ENCODE measurements at places on chromosomes 11 and 22. TPM values are rescaled to one million over a fixed set of nuclear protein-coding genes. Genes with fewer than 3 reads are reported as not detected.

The SLC39A13 gene
- total RNA-seq, result 53.5 TPM

DNA sequence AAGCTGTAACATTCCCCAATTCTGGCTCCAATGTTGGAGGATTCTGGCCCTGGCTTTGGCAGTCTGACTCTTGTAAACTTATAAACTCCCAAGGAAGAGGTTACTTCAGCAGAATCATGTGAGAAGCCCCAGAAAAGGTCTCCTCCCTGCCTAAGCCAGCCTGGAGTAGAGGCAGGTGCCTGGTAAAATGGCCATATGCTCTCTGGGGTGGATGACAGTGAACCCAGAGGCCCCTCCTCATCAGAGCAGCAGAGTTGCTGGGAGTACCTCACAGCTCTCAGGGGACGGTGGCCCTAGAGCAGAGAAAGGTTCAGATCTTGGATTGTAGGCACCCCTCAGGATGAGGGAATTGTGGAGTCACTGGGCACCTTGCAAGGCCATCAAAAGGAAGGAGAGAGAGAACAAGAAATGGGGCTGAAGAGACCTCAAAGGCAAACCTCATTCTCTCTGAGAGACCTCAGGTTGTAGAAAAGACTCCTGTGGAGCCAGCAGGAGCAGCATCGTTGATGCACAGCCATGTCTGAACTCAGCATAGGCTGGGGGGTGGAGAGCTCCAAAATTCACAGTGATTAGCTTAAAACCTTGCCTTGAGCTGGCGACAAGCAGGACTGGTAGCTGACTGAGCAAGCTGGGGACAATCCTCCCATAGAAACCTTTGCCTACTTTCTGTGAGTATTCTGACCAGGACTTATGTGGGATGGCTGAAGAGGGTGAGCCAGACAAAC, 4.9 kb upstream of the P2RY6 start:
- DNase-seq, result peak; percentile 74

- DNase-seq, result no peak
These were observed 31.5 kb downstream of the TRMU start for GRCh38 chr22:46366801-46367706.

- DNase-seq, result no peak
These were observed 147.1 kb downstream of the CADM1 start for GRCh38 chr11:115357066-115357465.

The ZDHHC5 gene
- 46.2 TPM for total RNA-seq
